LHCN-M2 (cell line): ENCODE measurements at places on chromosomes 11 and 22. TPM values are rescaled to one million over a fixed set of nuclear protein-coding genes. Genes with fewer than 3 reads are reported as not detected.
A peak's percentile ranks its signal among the peaks of the same experiment; 100 is the strongest.

- DNase-seq: peak; percentile 45
Measured at GRCh38 chr11:18347471-18348125, 25.2 kb downstream of the GTF2H1 start.

GRCh38 chr11:125157118-125157733 lies 7.3 kb upstream of the PKNOX2 start:
- DNase-seq: no peak

GRCh38 chr11:80024119-80024518 lies 583.3 kb upstream of the TENM4 start:
- peak; percentile 5 for DNase-seq

DNA sequence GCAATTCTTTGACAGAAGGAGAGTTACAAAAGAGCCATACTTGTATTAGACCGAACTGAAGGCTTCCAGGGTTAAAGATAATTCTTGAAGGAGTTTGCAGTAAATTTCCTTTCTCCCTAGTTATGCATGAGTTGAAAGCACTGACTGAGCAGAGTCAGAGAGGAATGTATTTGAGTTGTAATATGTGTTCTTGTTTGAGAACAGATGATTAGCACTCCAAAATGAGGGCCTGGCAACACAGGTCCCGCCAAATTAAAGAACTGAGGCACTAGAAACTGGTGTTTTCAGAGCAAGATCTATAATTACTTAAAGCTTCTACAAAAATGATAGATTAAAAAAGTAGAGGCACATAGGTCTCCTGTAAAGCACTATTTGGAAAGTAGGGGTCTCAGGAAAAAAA lies 970.4 kb downstream of the OPCML start:
- no peak for DNase-seq

GRCh38 chr22:30217698-30218560 lies 28.6 kb downstream of the LIF start:
- DNase-seq: peak; percentile 39

GRCh38 chr11:26088391-26088790 lies 243.5 kb upstream of the ANO3 start:
- no peak for DNase-seq

- DNase-seq: peak; percentile 83
Measured at GRCh38 chr11:128417607-128418324, 169.6 kb downstream of the ETS1 start.

The APOA5 gene
- not detected in 2 replicates for total RNA-seq

- no peak for DNase-seq
Measured at GRCh38 chr11:117471776-117472175, 144.1 kb downstream of the CEP164 start.

DNA sequence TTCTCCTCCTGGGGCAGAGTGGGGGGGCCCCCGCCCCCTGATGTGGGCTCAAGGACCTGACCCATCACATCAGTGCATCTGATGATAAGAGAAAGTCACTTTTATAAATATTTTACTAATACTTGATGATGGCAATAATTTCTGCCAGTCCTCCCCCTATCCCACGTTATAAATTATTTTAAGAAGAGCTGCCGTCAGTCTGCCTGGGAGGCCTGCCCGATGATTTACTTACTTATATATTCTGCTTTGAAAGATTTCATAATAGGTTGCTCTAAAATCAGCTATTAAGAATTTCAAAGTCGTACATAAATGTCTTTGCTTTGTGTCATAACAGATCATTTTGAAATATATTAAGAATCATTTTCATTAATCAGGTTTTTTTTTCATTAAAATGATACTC lies 58.8 kb downstream of the MYO18B start:
- no peak for DNase-seq

DNA sequence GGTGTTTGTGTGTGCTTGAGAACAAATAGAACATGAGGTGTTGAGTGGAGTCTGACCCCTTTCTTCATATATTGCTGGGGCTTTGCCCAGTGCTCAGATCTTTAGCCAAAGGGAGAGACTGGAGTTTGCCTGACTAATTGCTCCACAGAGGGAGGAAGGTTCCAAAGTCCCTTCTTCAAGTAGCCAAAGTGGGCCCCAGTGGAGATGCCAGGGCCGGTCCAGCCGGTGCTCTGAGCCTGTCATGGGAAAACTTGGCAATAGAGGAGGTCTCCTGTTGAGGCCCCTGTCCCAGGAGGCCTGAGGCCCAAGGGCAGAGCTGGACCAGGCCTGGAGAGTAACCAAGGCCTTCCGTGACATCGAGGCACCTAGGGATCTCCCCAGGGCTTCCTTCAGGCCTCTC lies 112.3 kb downstream of the DSCAML1 start:
- DNase-seq: no peak

GRCh38 chr11:76030286-76030685 lies 176.0 kb downstream of the WNT11 start:
- peak; percentile 59 for DNase-seq

- DNase-seq: peak; percentile 55
Measured at GRCh38 chr22:39959640-39960447, at the start of gene TMA7B. Gene TMA7B, plus strand, starts transcription at chr22:39960397. Its CDS starts 3,978 bp downstream, at chr22:39964375.
